ENCODE measurements at places on chromosomes 7 and 10.

DNA sequence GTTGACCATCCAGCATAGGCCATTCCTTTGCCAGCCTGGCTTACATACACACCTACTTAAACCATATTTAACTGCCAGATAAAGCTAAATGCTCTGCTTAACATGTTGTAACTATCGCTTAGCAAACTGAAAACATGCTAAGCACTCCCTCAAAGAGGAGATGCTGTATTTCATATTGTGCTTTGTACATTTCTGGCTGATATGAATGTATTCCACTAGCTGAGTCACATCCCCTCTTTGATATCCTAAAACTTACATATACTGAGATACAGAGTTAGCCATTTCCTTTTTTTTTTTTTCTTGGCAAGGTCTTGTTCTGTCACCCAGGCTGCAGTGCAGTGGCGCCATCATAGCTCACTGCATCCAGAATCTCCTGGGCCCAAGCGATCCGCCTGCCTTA, 99.4 kb downstream of the TPST1 start:
- DNase-seq = no peak

DNA sequence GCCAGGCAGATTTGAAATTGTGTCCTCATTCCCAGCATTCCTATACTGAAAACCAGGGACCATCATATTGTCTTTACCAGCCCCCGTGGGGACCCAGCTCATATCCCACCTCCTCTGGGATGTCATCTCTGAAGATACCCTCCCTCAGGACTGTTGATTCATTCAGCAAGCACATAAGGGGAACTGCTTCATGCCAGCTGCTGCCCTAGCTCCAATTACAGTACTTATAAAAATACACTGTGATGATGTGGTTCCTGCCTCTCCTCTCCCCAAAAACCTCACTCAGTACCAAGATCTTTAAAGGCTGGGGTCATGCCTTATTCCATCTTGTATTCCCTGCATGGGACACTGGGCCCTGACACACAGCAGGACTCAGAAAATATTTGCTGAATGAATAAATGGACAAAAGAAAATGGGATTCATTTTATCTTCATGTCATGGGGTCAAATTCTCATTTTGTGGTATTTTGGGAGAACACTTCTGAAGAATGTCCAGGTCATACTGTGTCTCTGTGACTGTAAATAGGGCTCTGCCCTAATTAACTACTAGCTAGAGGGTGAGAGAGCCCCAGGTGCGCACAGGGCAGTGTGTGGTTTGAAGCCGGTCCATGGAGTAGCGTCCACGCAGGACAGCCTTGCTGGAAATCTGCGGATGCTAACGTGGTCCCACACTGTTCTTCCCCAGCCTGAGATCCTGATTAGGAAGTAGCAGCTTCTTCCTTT, 29.0 kb upstream of the DAGLB start:
- no peak for DNase-seq

- DNase-seq = no peak
These were observed 869 bp downstream of the LAMB4 start for GRCh38 chr7:108129018-108129965.

DNA sequence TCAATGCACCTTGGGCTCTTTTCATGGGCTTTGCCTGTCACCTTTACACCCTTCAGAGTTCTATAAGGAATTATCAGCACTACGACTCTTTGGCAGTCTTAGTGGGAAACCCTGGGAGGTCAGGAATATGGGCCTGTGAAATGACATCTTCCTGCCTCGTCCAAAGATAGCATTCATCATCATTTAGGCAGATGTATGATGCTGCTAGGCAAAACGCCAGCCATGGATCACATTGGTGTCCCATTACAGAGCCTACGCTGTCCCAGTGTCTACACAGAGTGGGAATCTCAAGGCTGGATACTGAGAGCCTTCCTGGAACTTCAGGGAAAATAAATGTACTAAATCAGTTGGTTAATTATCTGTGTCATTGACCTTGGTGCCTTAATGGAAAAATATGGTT, 259.4 kb upstream of the CELF2 start:
- DNase-seq = no peak

DNA sequence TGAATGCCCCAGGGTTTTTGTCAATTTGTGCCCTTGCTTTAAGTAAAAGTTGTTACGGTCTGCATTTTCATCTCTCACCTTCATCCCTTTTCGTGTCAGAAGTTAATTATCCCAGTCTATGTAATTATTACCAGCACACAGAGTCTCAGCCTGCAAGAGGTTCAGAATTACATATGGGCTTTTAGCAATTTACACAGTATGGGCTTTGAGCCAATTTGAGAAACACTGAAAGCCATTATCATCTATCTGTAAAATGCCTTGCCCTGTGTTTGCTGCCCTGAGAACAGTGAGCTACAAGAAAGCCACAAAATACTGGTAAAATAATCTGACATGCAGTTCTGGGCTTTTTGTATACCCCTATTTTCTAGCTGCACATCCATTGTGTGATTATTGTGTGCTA, 125.6 kb upstream of the STEAP4 start:
- DNase-seq = no peak

GRCh38 chr10:11993834-11994468, 48.7 kb downstream of the UPF2 start:
- DNase-seq = no peak

GRCh38 chr7:18829858-18830285, 287.6 kb downstream of the TWIST1 start:
- no peak for DNase-seq

GRCh38 chr10:95437669-95438068, 123.5 kb downstream of the SORBS1 start:
- no peak for DNase-seq

DNA sequence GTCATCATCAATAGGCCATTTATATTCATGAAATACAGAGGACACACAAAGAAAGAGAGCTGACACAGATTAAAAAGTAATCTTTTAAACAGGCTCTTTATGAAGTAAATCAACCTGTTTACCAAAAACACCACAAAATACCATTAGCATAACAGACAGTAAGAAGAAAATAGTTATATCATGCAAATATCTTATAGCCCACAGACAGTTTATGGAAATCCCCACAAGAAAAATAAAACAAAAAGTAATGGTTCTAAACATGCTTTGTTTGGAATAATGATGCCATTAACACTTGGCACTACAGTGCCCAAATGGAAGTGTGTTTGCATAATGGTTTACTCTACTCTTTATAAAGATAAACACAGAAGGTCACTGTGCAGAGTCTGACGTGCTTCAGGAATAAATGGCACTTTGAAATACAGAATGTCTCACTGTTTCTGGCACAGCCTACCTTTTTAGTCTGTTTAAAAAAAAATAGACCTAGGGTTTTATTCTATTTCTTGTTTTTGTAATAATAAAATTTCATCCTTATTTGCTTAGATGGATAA, 30.1 kb downstream of the SEMA3D start:
- DNase-seq = no peak

DNA sequence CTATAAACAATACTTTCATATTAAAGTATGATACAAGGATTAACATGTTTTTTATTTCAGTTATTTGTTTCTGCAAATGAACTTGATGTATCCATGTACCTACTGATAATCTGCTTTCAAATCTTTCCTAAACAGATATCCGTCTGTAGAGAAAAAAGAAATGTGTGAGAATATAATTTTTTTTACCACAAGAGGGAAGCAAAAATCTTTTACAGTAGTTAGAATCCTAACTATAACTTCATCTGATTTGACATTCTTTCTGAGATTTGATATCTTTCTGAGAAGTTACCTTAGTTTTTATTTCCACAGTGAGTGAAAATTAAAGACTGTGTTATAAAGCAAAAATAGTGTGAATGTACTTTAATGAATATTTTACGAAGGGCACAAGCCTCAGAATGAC, 203.9 kb upstream of the PCLO start:
- no peak for DNase-seq

DNA sequence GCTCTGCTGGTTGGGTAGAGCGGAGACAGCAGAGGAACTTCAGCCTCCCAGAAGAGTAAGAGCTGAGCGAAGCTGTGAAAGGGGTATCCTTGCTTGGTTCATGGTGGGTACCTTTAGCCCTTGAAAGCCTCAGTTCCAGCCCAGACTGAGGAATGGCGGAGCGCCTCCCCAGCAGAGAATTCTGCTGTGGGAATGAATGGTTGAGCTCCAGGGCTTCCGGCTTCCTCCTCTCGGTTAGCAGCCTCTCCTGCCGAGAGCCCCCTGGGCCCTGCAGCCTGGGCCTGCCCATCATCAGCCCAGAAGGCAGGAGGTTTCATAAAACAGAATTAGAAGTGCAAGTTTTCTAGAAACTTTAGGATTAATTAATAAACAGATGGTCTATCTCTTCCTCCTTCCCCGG, 79.9 kb upstream of the ANLN start:
- no peak for DNase-seq

DNA sequence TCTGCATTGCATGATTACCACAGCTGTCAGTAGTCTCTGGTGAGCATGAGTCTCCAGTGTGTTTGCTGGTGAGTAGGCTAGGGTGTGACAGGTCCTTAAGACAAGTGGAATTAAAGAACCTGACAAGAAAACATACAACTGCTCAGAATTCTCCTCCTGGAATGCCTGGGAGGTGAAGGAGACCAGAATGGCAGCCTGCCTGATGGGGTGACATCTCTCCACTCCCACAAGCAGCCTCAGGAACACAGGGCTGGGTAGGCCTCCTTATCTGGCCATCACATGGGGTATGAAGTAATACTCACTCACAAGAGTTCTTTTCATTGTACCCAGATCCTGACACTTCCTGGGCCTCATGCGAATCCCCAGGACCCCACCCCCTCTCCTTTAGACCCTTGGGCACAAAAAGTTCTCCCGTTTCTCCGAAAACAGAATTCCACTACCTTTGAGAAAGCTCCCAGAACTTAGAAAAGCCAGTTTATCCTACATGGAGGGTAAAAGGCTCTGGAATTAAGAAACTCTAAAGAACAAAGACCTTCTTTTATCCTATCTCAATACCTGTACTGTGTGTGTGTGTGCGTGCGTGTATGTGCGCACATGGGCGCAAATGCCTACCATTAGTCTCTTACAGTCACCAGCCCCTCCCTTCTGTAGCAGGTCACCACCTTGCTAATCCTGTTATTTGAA, 33.4 kb upstream of the C1GALT1 start:
- no peak for DNase-seq

GRCh38 chr7:3187444-3188040, 113.5 kb upstream of the SDK1 start:
- DNase-seq = no peak

DNA sequence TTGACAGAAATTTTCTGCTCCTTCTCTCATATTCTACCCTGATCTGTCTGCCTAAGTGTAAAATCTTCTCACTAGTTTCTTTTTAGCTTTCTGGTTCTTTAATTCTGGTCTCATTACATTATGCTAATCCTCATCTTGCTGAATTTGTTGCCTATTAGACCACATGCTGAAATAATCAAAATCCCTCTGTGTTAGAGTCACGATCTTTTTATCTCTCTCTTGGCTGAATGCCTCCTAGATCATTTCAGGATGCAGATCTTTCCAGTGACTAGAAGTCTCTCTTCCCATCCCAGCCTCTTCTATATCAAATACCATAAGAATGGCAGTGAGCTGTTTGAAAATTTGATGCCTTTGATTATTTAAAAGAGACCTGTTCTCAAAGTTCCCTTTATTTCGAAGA, 661.9 kb downstream of the SORCS1 start:
- DNase-seq = no peak

DNA sequence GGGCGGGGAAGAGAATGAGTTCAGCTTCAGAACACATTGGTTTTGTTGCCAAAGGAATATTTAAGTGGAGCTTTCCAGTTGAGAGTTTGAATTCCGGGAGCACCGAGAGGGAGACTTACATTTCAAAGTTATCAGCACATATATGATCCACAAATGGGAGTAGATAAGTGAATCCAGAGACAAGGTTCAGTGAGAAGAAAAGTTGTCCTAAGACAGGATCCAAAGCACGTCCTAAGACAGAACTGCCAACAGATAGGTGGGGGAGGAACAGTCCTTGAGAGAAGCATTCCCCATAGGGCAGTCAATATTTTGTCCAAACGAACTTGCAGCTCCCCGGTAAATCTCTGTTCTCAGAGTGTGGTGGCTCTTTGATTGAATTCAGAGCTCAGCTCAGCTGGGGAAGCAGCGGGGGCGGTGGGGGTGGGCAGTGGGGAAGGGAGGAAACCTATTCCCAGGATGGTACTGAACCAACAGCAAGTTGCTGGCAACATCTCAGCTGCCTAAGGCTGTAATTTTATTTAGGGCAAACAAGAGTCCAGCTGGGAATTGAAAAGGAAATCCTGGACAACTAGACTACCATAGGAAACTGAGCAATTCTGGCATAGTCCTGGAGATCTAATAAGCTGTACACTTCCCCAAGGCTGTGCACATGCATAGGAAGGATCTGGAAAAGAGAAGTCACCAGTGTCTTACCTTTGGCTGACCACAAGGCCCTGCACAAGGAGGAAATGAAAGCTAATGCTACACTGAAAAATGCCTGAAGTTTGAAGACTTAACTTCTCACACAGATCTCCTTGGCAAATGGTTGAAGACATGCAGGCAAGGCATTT, 94.2 kb upstream of the CXCL12 start:
- DNase-seq = no peak

GRCh38 chr7:73903321-73904218, 42.6 kb downstream of the TMEM270 start:
- no peak for DNase-seq

DNA sequence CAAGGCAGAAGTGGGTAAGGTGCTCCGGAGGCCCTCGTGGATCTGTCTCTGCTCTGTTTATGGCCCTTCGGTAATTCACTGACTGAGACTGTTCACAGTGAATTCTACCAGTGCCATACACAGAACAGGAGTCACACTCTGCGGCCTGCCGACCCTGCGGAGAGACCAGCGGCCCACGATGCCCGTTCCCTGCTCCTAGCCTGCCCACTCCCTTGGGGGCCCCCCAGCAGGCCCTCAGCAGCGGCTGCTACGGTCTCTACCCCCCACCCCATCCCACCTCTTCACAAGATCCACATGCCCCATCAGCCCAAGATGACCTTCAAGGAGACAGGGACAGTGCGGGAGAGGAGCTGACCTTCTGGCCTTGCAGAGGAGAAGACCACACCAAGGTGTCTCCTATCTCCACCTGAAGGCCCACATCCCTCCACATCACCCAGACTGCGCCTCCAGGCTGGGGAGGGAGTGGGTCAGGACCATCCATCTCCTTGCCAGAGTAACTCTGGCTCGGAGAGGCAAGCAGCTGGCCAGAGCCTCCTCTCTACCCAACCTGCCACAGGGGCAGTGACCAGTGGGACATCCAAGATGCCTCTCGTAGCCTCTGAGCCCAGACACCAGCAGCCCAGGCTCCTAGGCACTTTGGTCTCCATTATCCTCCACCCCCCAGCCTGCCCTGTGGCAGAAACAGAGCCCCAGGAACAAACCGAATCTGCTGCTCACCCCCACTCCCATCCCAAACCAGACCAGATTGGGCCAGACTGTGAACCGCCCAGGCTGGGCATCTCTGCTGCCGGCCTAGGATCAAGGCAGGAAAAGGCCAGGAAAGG, 163.6 kb downstream of the NRF1 start:
- DNase-seq = no peak

DNA sequence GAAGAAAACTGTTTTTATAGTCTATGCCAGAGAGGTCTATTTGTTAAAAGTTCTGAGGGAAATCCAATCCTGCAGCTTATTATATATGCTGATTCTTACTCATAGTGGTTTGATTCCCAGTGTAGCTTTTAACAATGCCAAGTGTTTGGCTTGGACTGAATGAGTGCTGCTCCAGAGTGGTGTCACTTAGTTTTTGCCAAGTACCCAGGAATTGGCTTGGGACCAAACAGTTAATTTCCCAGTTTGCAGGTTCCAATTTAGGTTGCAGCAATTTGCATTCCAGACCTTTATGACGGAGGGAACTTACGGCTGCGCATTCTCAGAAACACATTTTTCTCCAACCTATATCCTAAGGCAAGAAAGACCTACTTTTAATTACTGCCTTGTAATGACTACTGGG, 32.4 kb downstream of the NSUN6 start:
- no peak for DNase-seq

Measured in activated effector memory CD4-positive, alpha-beta T cell treated with Interleukin-2 at 50 U/mL for 16 hours (primary cell).